Effector memory CD4-positive, alpha-beta T cell (primary cell): ENCODE measurements at places on chromosomes 3 and 15.

DNA sequence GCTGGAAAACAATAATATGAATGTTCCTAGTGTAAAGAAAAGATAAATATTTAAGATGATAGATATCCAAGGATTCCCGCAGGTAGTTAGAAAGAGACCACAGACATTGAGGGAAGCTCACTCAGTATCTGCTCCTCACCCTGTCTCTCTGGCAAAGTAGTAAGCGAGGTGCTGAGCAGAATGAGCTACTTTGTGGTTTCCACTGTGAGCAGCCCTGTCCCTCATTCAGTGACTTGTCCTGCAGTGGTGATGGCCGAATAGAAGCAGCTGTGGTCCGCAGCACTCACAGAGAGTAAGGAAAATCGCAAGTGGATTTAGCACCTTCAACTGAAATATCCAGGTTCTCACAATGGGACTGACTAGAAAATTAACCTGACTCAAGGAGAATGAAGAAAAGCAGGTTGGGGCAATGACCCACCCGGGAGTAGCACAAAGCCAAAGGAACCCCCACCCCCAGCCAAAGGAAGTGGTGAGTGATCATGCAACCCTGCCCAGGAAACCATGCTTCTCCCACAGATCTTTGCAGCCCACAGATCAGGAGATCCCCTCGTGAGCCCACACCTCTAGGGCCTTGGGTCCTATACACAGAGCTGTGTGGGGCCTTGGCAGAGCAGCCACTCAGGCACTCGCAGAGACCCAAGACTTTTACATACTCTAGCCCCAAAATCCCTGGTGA is 21.8 kb upstream of the SLC25A38 start:
- no peak overlapping the region for H3K27ac ChIP-seq
- H3K4me1 ChIP-seq = peaks cover 30% of the 10 kb centered on the region
- no peaks in the 10 kb centered on the region for H3K36me3 ChIP-seq
- peak; percentile 41 for DNase-seq
- no peak overlapping the region for H3K4me3 ChIP-seq
- no peaks in the 10 kb centered on the region for H3K27me3 ChIP-seq

GRCh38 chr3:169754711-169755110 is 10.1 kb downstream of the TERC start:
- no peak overlapping the region for H3K4me3 ChIP-seq
- peaks cover 14% of the 10 kb centered on the region for H3K4me1 ChIP-seq
- no peaks in the 10 kb centered on the region for H3K36me3 ChIP-seq
- H3K27me3 ChIP-seq = no peaks in the 10 kb centered on the region
- no peak overlapping the region for H3K27ac ChIP-seq

- H3K27ac ChIP-seq = no peak overlapping the region
- no peak for DNase-seq
- no peaks in the 10 kb centered on the region for H3K27me3 ChIP-seq
- H3K4me1 ChIP-seq = peaks cover 20% of the 10 kb centered on the region
- H3K4me3 ChIP-seq = no peak overlapping the region
- H3K36me3 ChIP-seq = peaks cover 16% of the 10 kb centered on the region
These were observed 24.7 kb upstream of the ZBED2 start for GRCh38 chr3:111619833-111620232.

DNA sequence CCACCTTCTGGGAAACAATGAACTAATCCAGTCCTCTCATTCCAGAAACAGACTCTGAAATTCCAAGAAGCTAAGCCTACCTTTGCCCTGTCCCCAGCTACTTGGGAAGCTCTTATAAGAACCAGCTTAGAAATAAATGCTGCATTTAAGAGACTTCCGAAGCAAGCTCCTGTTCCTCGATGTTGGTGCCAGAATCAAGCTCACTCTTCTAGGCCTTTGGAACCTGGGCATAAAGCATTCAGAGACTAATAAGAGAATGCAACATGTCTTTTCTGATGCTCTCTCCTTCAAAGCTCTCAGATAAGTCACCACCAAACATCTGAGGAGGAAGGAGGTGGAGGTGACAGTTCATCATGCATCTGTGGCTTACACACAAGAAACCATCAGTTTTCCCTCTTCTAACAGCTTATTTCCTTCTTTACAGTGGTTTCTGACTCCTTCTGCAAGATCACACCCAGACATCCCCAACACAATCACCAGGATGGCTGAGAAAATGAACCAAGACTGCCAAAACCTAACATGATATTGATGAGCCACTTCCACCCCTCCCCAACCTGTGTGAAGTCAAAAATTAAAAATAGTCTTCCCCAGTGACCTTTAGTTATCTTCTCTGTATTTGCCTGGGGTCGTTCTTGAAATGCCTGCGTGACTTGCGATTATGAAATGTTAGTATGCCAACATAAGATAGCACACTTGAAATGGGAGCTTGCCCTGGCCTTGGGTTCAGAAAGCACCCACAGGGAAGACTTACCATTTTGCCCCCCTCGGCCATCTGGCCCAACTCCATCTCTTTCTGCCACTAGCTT is 11.5 kb downstream of the ARHGEF3 start:
- no peaks in the 10 kb centered on the region for H3K27me3 ChIP-seq
- peaks cover 81% of the 10 kb centered on the region for H3K4me1 ChIP-seq
- DNase-seq = no peak
- no peak overlapping the region for H3K4me3 ChIP-seq
- no peaks in the 10 kb centered on the region for H3K36me3 ChIP-seq
- peak overlapping the region; percentile 63 for H3K27ac ChIP-seq

DNA sequence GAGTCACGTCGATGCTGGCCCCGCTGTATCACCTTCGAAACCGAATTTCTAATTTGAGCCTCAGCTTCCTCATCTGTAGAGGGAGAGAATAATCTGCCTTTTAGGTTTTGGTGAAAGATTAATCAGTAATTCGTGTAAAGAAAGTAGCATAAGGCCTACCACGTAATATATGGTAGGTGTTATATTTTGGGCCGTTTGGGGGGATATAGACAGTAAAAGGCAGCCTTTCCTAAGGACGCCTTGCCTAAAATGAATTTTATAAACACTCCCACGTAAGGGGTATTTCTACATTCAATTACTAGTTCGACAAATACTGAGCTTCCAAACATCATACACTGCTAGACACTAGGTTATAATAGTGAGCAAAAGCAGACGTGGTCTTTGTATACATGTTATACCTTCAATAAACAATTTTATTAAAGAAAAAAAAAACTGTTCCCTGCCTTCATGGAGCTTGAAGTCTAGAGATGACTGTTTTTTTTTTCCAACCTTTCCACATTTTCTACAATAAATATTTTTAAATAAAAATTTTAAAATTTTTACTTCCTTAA is 737 bp downstream of the JAGN1 start:
- H3K4me1 ChIP-seq = peaks cover 11% of the 10 kb centered on the region
- DNase-seq = no peak
- H3K36me3 ChIP-seq = peaks cover 10% of the 10 kb centered on the region
- H3K27ac ChIP-seq = peak overlapping the region; percentile 100
- H3K4me3 ChIP-seq = peak overlapping the region; percentile 94

- no peaks in the 10 kb centered on the region for H3K27me3 ChIP-seq
- H3K4me1 ChIP-seq = no peaks in the 10 kb centered on the region
- H3K4me3 ChIP-seq = no peak overlapping the region
- no peak for DNase-seq
- peaks cover 6% of the 10 kb centered on the region for H3K36me3 ChIP-seq
These were observed 32.8 kb downstream of the SEC62 start for GRCh38 chr3:169999433-169999832.

- no peak for DNase-seq
- H3K27me3 ChIP-seq = no peaks in the 10 kb centered on the region
- H3K4me3 ChIP-seq = no peak overlapping the region
- no peaks in the 10 kb centered on the region for H3K36me3 ChIP-seq
- no peak overlapping the region for H3K27ac ChIP-seq
- no peaks in the 10 kb centered on the region for H3K4me1 ChIP-seq
These were observed 170.5 kb upstream of the POU1F1 start for GRCh38 chr3:87446849-87447387.

- no peaks in the 10 kb centered on the region for H3K4me1 ChIP-seq
- H3K27me3 ChIP-seq = no peaks in the 10 kb centered on the region
- no peak overlapping the region for H3K27ac ChIP-seq
- no peaks in the 10 kb centered on the region for H3K36me3 ChIP-seq
These were observed 326.6 kb downstream of the ARPP21 start for GRCh38 chr3:35965908-35966307.

- no peaks in the 10 kb centered on the region for H3K4me1 ChIP-seq
- no peaks in the 10 kb centered on the region for H3K36me3 ChIP-seq
- no peaks in the 10 kb centered on the region for H3K27me3 ChIP-seq
- H3K27ac ChIP-seq = no peak overlapping the region
- DNase-seq = no peak
These were observed 183.9 kb downstream of the SHQ1 start for GRCh38 chr3:72664184-72664975.

- no peak for DNase-seq
- H3K36me3 ChIP-seq = no peaks in the 10 kb centered on the region
- H3K4me3 ChIP-seq = no peak overlapping the region
- H3K4me1 ChIP-seq = no peaks in the 10 kb centered on the region
- H3K27me3 ChIP-seq = no peaks in the 10 kb centered on the region
These were observed 14.4 kb upstream of the GOLGA8J start for GRCh38 chr15:30068326-30068725.

GRCh38 chr3:120637851-120638559 is 41.9 kb downstream of the NDUFB4 start:
- H3K27ac ChIP-seq = no peak overlapping the region
- no peaks in the 10 kb centered on the region for H3K36me3 ChIP-seq
- H3K27me3 ChIP-seq = no peaks in the 10 kb centered on the region
- no peaks in the 10 kb centered on the region for H3K4me1 ChIP-seq
- no peak overlapping the region for H3K4me3 ChIP-seq

DNA sequence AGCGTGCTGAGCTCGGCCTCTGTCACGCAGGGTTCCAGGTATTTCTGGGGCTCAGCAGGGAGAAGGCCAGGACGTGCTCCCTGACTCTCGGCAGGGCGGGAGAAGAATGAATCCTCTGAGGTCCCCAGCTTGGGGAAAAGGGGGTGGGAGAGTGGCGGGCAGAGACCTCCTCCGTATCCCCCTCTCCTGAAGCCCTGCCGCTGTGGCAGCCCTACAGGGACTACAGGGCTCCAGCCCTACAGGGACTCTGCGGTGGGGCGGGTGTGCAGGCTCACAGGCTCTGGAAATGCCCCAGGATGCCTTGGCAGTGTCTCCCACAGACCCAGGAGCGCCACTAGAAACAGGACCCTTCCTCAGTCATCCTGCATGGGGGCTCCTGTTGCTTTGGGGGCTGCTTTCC is 46.2 kb downstream of the HMCES start:
- H3K4me3 ChIP-seq = no peak overlapping the region
- H3K36me3 ChIP-seq = no peaks in the 10 kb centered on the region
- no peaks in the 10 kb centered on the region for H3K4me1 ChIP-seq
- H3K27me3 ChIP-seq = no peaks in the 10 kb centered on the region
- no peak for DNase-seq

DNA sequence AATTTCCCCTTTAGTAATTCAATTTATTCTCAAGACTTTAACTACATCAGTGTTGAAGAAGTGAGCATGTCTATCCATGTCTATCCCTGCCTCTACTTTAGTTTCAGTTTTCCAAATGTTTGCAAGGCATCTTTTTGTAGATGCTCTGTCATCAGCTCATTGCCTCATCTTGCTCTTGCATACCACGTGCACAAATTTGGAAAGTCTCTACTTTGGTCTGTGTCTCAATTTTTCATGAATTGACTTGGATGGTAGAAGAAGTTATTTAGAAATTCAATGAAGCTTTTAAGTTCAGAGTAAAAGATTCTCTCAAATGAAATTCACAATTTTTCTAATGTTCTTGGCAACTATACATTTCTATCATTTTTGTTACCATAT is 55.3 kb downstream of the CLDN1 start:
- no peaks in the 10 kb centered on the region for H3K4me1 ChIP-seq
- no peak overlapping the region for H3K4me3 ChIP-seq
- H3K27ac ChIP-seq = no peak overlapping the region
- no peaks in the 10 kb centered on the region for H3K36me3 ChIP-seq
- DNase-seq = no peak

DNA sequence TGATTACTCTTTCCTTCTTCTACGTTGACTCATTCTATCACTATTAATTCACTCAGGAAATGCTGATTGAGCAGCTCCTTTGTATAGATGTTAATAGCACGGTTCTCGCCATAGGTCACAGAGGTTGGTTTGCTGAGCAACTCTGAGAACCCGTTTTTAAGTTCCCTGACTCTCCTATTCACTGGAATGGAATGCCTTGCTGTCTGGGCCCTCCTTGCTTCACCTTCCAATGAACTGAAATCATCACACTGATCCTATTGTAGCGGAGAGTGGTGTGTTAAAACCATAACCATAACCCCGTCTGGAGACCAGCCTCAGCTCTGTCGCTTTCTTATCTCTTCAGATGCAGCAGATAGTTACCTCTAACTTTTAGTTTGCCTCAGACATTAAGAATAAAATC is 323.6 kb downstream of the GABRB3 start:
- H3K4me3 ChIP-seq = no peak overlapping the region
- H3K4me1 ChIP-seq = no peaks in the 10 kb centered on the region
- no peaks in the 10 kb centered on the region for H3K36me3 ChIP-seq

GRCh38 chr15:67776600-67776999 is 48.7 kb upstream of the SKOR1 start:
- H3K27me3 ChIP-seq = no peaks in the 10 kb centered on the region
- H3K4me1 ChIP-seq = no peaks in the 10 kb centered on the region
- no peaks in the 10 kb centered on the region for H3K36me3 ChIP-seq
- H3K27ac ChIP-seq = no peak overlapping the region
- H3K4me3 ChIP-seq = no peak overlapping the region

GRCh38 chr3:140244893-140245292 is 309.9 kb downstream of the CLSTN2 start:
- no peak overlapping the region for H3K4me3 ChIP-seq
- no peaks in the 10 kb centered on the region for H3K4me1 ChIP-seq
- H3K27ac ChIP-seq = no peak overlapping the region
- DNase-seq = no peak
- no peaks in the 10 kb centered on the region for H3K36me3 ChIP-seq

GRCh38 chr3:168684519-168684918 is 588.8 kb upstream of the GOLIM4 start:
- DNase-seq = no peak
- H3K36me3 ChIP-seq = no peaks in the 10 kb centered on the region
- H3K4me3 ChIP-seq = no peak overlapping the region
- H3K4me1 ChIP-seq = no peaks in the 10 kb centered on the region
- no peak overlapping the region for H3K27ac ChIP-seq
- no peaks in the 10 kb centered on the region for H3K27me3 ChIP-seq

- no peak overlapping the region for H3K27ac ChIP-seq
- no peak for DNase-seq
- no peak overlapping the region for H3K4me3 ChIP-seq
- H3K27me3 ChIP-seq = no peaks in the 10 kb centered on the region
- no peaks in the 10 kb centered on the region for H3K36me3 ChIP-seq
These were observed 102.7 kb upstream of the AADACL2 start for GRCh38 chr3:151630938-151631441.

GRCh38 chr3:45524565-45524964 is 70.0 kb upstream of the LIMD1 start:
- no peak overlapping the region for H3K27ac ChIP-seq
- no peak overlapping the region for H3K4me3 ChIP-seq
- no peaks in the 10 kb centered on the region for H3K27me3 ChIP-seq
- no peaks in the 10 kb centered on the region for H3K4me1 ChIP-seq
- no peak for DNase-seq

- no peaks in the 10 kb centered on the region for H3K36me3 ChIP-seq
- H3K4me1 ChIP-seq = no peaks in the 10 kb centered on the region
- H3K4me3 ChIP-seq = no peak overlapping the region
- H3K27ac ChIP-seq = no peak overlapping the region
These were observed 10.2 kb downstream of the H1-8 start for GRCh38 chr3:129553171-129553570.
